ENCODE measurements at places on chromosomes 4 and X. TPM values are rescaled to one million over a fixed set of nuclear protein-coding genes. Genes with fewer than 3 reads are reported as not detected.

GRCh38 chr4:98473046-98473445 is 185.4 kb downstream of the TSPAN5 start:
- no peak for DNase-seq

GRCh38 chrX:22534643-22535042 is 261.9 kb downstream of the CBLL2 start:
- peak; percentile 5 for DNase-seq

DNA sequence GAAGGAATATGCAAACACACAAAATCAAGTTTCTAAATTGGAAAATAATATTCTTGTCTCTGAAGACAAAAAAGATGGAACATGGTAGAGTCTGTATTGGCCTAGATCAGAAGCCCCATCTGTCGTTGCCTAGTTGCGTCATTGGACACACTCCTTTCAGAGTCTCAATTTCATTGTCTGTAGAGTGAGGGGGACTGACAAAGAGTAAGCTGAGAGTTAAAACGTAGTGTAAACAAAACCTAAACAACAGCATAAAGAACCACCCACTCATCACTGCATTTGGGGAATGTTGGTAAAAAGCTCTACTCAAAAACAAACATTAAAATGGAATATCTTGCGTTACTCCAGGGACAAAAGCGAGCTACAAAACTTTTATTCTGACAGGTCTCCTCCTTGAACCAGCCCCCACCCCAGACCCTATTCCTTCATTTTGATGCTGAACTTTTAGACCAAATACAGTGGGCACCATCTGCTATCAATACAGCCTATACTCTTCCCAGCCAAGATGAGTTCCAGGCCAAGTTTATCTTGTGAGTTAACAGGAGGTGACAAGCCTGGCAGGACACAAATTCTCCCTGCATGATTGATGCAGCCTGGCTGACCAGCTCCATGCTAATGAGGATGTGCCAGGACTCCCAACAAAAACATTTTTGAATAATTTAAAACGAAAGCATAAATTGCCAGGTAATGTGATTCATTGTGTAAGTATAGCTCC is 125.2 kb downstream of the COL25A1 start:
- no peak for DNase-seq

- DNase-seq = peak; percentile 64
These were observed 11.3 kb upstream of the ANOS1 start for GRCh38 chrX:8743126-8743732.

GRCh38 chr4:5403746-5404497 is 304.4 kb downstream of the EVC2 start:
- no peak for DNase-seq

GRCh38 chrX:71148278-71148663 is 3.6 kb downstream of the NLGN3 start:
- DNase-seq = no peak

- peak; percentile 59 for DNase-seq
These were observed 374.8 kb downstream of the PDGFC start for GRCh38 chr4:156596706-156597329.

GRCh38 chr4:60089546-60090273 is 1110.4 kb upstream of the ADGRL3 start:
- no peak for DNase-seq

DNA sequence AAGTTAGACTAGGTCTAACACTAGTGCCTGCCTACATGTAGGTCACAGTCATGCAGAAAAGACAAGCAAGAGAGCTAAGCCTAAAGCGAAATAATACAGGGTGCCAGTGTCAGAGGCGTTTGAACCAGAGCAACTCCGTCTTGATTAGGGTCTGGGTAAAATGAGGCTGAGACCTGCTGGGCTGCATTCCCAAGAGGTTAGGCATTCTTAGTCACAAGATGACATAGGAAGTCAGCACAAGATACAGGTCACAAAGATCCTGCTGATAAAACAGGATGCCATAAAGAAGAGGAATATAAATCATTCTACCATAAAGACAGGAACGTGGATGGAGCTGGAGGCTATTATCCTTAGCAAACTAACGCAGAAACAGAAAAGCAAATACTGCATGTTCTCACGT is 120.9 kb downstream of the BEND2 start:
- DNase-seq = no peak

DNA sequence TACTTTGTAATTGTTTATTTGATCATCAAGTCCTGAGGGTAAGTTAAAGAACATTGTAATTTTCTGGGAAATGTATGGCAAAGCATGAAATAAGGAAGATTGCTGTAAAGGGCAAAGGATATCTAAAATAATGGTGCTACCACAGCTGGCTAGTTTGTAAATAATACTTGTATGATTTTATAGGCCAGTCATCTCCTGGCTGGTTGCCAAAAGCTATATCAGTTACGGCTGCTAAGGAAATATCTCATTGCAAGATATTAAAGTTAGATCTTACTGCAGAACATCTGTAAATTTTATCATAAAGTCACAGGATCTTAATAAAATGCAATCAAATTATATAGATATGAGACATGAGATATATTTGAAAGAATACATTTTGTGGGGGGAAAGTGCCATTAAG is 150.8 kb upstream of the CXCL13 start:
- DNase-seq = no peak

- DNase-seq = peak; percentile 86
These were observed 74.1 kb upstream of the WDR44 start for GRCh38 chrX:118271775-118272174.

DNA sequence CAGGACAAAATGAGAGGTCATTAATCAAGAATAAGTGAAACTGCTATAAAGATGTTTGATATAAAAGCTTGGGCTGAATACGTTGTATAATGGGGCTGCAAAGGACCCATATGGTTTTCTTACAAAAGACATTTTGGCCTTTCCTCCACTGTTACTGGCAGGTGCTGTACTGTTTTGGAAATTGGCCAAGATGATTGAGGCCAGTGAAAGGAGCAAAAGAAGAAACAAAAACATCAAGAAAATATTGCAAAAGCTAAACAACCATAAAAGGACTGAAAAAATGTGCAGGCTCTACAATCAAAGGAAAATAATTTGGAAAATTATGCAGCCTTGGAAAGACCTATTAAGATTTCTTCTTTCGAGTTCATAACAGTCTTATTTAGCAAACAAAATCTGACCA is 222.2 kb upstream of the PPP1R2C start:
- no peak for DNase-seq

DNA sequence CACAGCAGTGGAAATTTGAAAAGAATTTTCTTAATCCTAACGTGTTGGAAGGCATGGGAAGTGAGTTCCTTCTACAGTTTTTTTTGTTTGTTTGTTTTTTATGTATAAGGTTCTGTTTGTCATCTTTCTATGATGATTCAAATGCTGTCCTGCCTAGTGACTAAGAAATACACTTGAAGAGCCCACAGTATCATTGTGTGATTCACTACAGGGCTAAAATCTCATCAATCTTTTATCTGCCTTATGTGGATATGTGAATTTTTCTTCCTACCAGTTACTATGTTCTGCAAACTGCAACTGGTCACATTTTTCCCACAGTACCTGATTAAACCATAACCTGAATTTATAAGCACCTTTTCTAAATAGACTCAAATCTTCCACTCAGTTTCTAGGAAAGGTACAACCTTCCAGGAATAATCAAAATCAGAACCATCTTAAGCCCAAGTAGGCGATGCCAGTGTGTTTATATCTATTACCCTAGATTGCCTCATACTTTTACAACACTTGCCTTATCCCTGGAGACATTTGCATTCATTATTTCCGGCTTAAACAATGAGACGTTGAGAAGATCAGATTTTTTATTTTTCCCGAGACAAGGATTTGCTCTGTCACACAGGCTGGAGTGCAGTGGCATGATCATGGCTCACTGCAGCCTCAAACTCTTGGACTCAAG is 214.6 kb upstream of the GALNT7 start:
- DNase-seq = peak; percentile 89

- no peak for DNase-seq
These were observed 200.7 kb upstream of the KLF8 start for GRCh38 chrX:56031409-56031808.

- DNase-seq = no peak
These were observed 15.2 kb downstream of the C4orf46 start for GRCh38 chr4:158656439-158656838.

Gene TLR6
- total RNA-seq = 0.59 TPM

Gene CCKAR
- not detected for total RNA-seq

Gene SLC2A9
- total RNA-seq = not detected

Gene SULT1E1
- 16.0 TPM for total RNA-seq

Gene PAGE1
- not detected for total RNA-seq

Gene PABPC5
- not detected for total RNA-seq

Gene GRK4
- total RNA-seq = 5.9 TPM

Gene WWC2
- total RNA-seq = 86.5 TPM

Gene NAP1L3
- total RNA-seq = 0.17 TPM
